ENCODE measurements at places on chromosomes 6 and 20. TPM values are rescaled to one million over a fixed set of nuclear protein-coding genes. Genes with fewer than 3 reads are reported as not detected.

DNA sequence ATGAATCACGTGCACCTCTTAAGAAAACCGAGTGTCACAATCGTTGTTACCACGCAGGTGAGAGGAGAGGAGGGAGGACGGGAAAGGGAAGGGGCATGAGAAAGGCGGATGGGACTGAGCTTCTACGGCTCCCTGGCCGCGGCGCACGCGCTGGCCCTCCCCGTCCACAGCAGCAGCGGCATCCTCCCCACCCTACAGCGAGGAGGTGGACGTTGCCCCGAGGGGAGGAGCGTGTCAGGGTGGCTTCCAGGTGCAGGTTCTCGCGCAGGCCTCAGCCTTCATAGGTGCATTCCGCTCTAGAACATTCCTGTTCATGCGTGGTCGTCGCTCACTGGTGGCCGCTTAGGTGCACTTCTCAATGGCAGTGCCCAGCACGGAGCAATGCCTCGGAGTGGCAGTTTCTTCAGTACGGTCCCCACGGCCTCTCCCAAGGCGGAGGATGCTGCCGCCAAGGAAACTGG, 29.7 kb upstream of the AFDN start:
- peak overlapping the region; percentile 64 for H3K4me3 ChIP-seq
- no peaks in the 10 kb centered on the region for H3K27me3 ChIP-seq
- H3K27ac ChIP-seq: peak overlapping the region; percentile 60
- DNase-seq: no peak
- no peaks in the 10 kb centered on the region for H3K36me3 ChIP-seq
- H3K4me1 ChIP-seq: peaks cover 33% of the 10 kb centered on the region

The RSPO4 gene
- total RNA-seq: not detected

The MOXD1 gene
- total RNA-seq: 3.4 TPM

GRCh38 chr20:61234224-61234890, 17.7 kb upstream of the CDH4 start:
- H3K27me3 ChIP-seq: peaks cover 39% of the 10 kb centered on the region
- no peaks in the 10 kb centered on the region for H3K4me1 ChIP-seq
- no peak overlapping the region for H3K4me3 ChIP-seq
- no peaks in the 10 kb centered on the region for H3K36me3 ChIP-seq

DNA sequence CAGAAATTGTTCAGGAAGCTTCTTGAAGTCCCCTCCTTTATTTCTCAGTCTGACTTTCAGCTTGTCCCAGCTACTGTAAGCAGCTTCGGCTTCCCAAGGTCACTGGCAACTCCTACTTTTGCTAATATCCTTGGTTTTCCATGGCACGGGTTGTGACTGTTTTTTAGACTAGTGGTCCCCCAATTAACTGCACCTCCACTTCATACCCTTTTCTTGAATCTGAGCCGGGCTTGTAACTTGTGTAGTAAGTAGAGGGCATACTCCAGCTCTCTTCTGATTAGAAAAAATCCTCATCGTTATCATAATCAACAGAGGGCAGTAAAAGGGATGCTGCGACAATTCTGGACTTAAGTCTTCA, 162.3 kb upstream of the TNFAIP3 start:
- H3K27me3 ChIP-seq: no peaks in the 10 kb centered on the region
- no peak overlapping the region for H3K4me3 ChIP-seq
- no peak for DNase-seq
- H3K27ac ChIP-seq: peak overlapping the region; percentile 32
- H3K36me3 ChIP-seq: no peaks in the 10 kb centered on the region

DNA sequence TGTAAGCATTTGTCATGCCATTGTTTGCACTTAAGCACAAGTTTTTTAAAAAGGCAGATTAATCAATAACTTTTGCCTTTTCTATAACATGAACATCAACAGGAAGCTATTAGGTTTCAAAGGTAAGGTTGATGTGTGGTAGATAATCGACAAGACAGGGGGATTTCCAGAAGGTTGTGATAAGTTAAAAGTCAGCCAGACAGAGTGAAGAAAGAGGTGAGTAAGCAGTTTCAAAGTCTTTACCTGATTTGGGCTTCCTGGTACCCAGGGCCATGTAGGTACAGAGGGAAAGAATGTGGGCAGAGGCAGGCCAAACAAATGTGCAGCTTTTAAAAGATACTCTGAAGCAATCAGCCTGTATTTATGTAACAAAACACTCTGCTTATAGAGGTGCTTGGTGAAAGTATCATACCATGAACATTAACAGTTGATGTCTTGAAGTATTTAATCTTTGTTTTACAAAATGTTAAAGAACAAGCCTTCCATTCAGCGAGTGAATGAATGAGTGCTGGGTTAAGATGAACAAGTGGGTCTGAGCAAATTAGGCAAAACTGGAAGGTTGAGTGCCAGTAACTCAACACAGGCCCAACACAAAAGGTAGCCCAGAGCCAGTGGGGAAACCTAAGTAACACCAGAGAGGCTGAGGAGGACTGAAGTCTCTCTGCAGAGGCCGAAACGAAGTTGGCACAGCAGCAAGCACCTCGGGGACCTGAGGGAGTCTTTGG, 60.2 kb downstream of the LRRC1 start:
- DNase-seq: no peak
- H3K4me3 ChIP-seq: no peak overlapping the region
- peak overlapping the region; percentile 17 for H3K27ac ChIP-seq
- H3K36me3 ChIP-seq: no peaks in the 10 kb centered on the region

GRCh38 chr6:85033547-85033946, 269.1 kb upstream of the TBX18 start:
- no peaks in the 10 kb centered on the region for H3K4me1 ChIP-seq
- H3K36me3 ChIP-seq: no peaks in the 10 kb centered on the region
- H3K4me3 ChIP-seq: no peak overlapping the region
- no peak for DNase-seq
- no peaks in the 10 kb centered on the region for H3K27me3 ChIP-seq
- H3K27ac ChIP-seq: no peak overlapping the region

The MICA gene
- 9.9 TPM for total RNA-seq

GRCh38 chr6:170229851-170230519, 60.9 kb downstream of the DLL1 start:
- no peaks in the 10 kb centered on the region for H3K36me3 ChIP-seq
- H3K4me3 ChIP-seq: no peak overlapping the region
- no peak overlapping the region for H3K27ac ChIP-seq
- no peaks in the 10 kb centered on the region for H3K27me3 ChIP-seq
- DNase-seq: peak; percentile 11

DNA sequence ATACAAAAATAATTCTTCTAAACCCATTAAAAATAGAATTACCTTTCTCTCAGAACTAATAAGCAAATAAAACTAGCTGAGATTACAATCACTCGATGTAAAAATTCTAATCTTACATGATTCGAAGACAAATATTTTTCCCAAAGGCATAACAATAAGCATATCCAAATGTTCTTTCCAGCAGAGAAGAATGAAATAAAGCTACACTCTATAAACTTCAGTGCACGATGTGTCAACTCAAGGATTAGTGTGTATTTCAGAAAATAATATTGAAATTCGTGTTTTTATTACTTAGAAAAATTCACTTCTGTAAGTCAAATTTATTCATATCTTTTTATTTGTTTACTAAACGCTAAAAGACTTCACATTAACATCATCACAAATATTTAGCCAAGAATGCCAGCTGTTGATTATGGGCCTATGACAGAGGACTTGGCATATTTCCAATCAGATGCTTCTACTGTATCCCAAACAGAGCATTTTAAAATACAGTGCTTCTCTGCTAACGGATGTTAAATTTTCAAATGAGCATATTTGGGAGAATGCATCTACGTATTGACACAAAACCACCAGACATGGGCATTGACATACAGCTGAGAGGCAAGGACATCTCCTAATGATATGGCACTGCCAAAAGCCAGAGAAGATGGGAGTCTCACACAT, 54.7 kb upstream of the PDE7B start:
- H3K36me3 ChIP-seq: no peaks in the 10 kb centered on the region
- no peak overlapping the region for H3K4me3 ChIP-seq
- DNase-seq: no peak
- no peaks in the 10 kb centered on the region for H3K27me3 ChIP-seq

- peak overlapping the region; percentile 69 for H3K27ac ChIP-seq
- peaks cover 35% of the 10 kb centered on the region for H3K4me1 ChIP-seq
- H3K27me3 ChIP-seq: no peaks in the 10 kb centered on the region
- DNase-seq: no peak
- no peak overlapping the region for H3K4me3 ChIP-seq
These were observed 56.5 kb downstream of the ARMC2 start for GRCh38 chr6:108904741-108905140.

DNA sequence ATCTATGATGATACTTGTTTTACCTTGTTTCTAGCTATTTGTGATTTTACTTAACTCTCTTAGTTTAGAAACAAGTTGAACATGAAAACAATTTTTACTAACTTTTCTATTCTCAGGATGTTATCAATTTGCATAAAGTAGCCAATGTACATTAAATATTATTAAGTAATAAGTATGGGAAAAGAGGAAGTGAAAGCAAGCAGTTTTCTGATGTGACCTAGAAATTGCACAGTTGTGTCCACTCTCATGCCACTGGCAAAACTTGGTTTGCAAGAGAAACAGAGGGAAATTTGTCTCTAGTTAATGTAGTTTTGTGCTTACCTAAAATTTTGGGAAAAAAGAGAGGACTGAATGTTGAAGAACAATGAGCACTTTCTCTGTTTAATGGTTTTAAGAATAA, 19.2 kb upstream of the TSPYL1 start:
- H3K36me3 ChIP-seq: no peaks in the 10 kb centered on the region
- DNase-seq: no peak
- H3K4me3 ChIP-seq: no peak overlapping the region

DNA sequence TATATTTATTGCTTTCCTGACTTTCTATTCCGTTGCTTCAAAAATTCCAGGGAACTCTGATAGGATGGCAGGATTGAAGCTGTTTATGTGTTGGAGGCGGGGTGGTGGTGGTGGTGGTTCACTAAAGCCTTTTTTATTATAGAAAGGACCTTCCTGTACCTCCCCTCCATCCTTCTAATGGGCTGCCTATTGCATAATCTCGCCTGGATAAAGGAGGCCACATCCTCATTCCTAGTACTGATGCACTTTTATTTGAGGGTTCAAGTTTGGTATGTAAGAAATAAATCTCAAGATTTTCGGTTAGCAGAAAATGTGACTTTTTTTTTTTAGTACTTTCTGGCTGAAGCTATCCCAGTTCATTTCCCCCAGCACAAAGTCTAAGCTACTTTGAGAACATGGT, 18.7 kb upstream of the CTAGE9 start:
- H3K27me3 ChIP-seq: no peaks in the 10 kb centered on the region
- H3K27ac ChIP-seq: no peak overlapping the region
- no peak overlapping the region for H3K4me3 ChIP-seq

DNA sequence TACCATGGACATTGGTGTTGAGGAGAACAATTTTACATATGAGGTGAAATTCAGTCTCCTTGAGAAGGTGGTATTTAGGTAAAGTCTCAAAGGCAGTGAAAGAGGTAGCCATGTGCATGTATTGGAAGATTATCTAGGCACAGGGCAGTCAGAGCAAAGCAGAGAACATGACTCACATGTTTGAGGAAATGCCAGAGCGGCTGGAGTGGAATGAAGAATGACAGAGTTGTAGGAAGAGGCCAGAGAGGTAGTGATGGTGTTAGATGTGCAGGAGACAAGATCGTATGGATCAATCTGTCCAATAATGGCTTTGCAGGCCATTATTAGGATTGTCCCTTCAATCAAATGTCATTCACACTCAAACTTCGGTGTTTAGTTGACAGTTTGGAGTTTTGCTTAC, 449.4 kb upstream of the PTCHD4 start:
- H3K27ac ChIP-seq: no peak overlapping the region
- no peak for DNase-seq
- no peaks in the 10 kb centered on the region for H3K36me3 ChIP-seq
- no peaks in the 10 kb centered on the region for H3K4me1 ChIP-seq

- no peaks in the 10 kb centered on the region for H3K27me3 ChIP-seq
- H3K4me3 ChIP-seq: no peak overlapping the region
- no peaks in the 10 kb centered on the region for H3K36me3 ChIP-seq
These were observed 12.5 kb downstream of the AGPAT4 start for GRCh38 chr6:161261325-161261724.

GRCh38 chr20:24672886-24673677, 203.7 kb downstream of the SYNDIG1 start:
- DNase-seq: no peak
- H3K4me3 ChIP-seq: no peak overlapping the region
- no peaks in the 10 kb centered on the region for H3K36me3 ChIP-seq
- no peak overlapping the region for H3K27ac ChIP-seq

GRCh38 chr6:3806169-3806922, 42.8 kb upstream of the FAM50B start:
- no peak for DNase-seq
- no peaks in the 10 kb centered on the region for H3K27me3 ChIP-seq
- peaks cover 44% of the 10 kb centered on the region for H3K4me1 ChIP-seq
- no peak overlapping the region for H3K4me3 ChIP-seq
- H3K36me3 ChIP-seq: no peaks in the 10 kb centered on the region

GRCh38 chr20:59086923-59087322, 44.3 kb upstream of the PRELID3B start:
- no peak overlapping the region for H3K27ac ChIP-seq
- no peaks in the 10 kb centered on the region for H3K36me3 ChIP-seq
- H3K4me3 ChIP-seq: no peak overlapping the region
- peaks cover 10% of the 10 kb centered on the region for H3K4me1 ChIP-seq
- H3K27me3 ChIP-seq: peaks cover 4% of the 10 kb centered on the region

- H3K4me1 ChIP-seq: no peaks in the 10 kb centered on the region
- H3K27ac ChIP-seq: no peak overlapping the region
- H3K4me3 ChIP-seq: peak overlapping the region; percentile 10
These were observed 132.8 kb upstream of the ZNF184 start for GRCh38 chr6:27605401-27606342.

- no peak for DNase-seq
- no peak overlapping the region for H3K27ac ChIP-seq
- H3K27me3 ChIP-seq: peaks cover 9% of the 10 kb centered on the region
- H3K4me3 ChIP-seq: no peak overlapping the region
- H3K4me1 ChIP-seq: peaks cover 50% of the 10 kb centered on the region
These were observed 111.9 kb downstream of the PPP1R14C start for GRCh38 chr6:150254770-150255169.

- peak overlapping the region; percentile 16 for H3K27ac ChIP-seq
- no peak for DNase-seq
- H3K4me1 ChIP-seq: peaks cover 20% of the 10 kb centered on the region
These were observed 34.9 kb downstream of the SNAI1 start for GRCh38 chr20:50017576-50018248.

All from left ventricle myocardium inferior (tissue), 1 donor.